Muscle of arm (tissue), 14 donors: ENCODE measurements at places on chromosomes 2 and 18. TPM values are rescaled to one million over a fixed set of nuclear protein-coding genes. Genes with fewer than 3 reads are reported as not detected.

CCDC141 gene
- 80.3 TPM for polyA plus RNA-seq

BARD1 gene
- polyA plus RNA-seq, result 11.6 TPM

MITD1 gene
- polyA plus RNA-seq, result not detected

CLEC4F gene
- 0.13 TPM for polyA plus RNA-seq

- DNase-seq, result no peak
Measured at GRCh38 chr2:78984386-78984785, 41.1 kb upstream of the REG3G start.

DNA sequence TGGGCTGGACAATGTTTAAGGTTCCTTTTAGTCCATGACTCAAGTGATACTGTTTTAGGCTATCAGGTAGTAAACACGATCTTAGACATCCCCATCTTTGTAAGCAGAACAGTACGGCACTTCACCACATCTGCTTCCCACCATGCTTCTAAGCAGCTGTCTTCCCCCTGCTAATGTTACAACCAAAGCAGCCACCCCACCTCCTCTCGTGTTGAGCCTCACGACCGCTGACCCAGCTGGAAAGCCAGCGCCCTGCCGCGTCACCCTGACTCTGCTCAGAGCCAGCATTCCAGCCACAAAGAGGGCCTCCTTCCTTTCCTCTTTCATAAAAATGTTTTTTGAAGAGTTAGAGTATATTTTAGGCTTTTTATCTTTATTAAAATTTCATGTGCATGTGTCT, 9.4 kb downstream of the MTERF4 start:
- DNase-seq, result no peak

DNA sequence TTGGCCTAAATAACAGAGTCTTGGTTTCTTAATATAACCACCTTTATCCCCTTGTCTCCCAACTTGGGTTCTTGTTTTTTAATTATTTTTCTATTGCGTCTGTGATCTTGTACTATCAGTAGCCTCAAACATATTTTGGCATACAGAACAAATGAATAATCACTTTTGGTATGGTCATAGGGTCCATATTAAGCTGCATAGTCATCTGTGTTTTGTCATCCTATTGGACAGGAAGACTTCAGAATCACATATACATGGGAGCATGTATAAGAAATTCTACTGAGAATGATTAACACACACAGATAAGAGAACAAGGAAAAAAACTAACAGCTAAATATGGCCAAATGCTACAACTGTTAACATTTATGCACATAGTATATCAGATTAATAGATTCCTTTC, 126.0 kb downstream of the MEP1B start:
- DNase-seq, result no peak

- DNase-seq, result peak; percentile 66
Measured at GRCh38 chr18:48676756-48677368, 138.0 kb downstream of the CTIF start.

DNA sequence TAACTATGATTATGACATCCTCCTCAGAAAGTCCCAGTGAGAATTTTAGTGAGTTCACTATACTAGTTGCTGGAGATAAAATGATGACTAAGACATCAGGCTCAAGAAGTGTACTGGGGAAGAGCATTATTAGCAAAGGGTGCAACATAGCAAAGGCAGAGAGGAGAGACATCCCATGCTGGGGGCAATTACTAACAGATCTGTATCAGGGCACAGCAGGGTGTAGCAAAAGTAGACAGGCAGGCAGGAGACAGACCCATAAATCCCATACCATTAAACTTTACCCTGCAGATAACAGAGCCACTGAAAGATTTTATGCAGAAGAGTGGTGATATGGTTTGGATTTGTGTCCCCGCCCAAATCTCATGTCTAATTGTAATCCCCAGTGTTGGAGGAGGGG, 161.7 kb downstream of the SP3 start:
- no peak for DNase-seq

DNA sequence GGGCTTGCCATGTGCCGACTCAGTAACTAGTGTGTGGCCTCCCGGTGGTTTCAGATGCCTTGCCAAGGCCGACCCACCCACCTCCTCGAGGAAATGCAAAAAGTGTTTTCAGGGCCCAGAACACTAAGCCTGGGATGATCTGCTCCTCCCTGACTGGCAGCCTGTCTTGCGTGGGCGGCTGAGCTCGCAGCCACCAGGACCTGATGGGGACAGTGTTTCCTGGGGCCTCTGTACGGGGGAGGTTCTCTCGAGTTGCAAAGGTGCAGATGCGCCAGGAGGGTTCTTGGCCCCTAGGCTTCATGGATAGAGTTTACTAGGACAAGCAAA, 85.2 kb downstream of the GLI2 start:
- DNase-seq, result peak; percentile 57

- DNase-seq, result no peak
Measured at GRCh38 chr2:112032224-112032586, 22.9 kb upstream of the TMEM87B start.

- no peak for DNase-seq
Measured at GRCh38 chr2:103010751-103011150, 248.9 kb downstream of the TMEM182 start.

- DNase-seq, result peak; percentile 8
Measured at GRCh38 chr2:45128580-45128997, 119.3 kb upstream of the SIX2 start.

GRCh38 chr2:239157771-239158170, 243.0 kb downstream of the HDAC4 start:
- DNase-seq, result no peak

DNA sequence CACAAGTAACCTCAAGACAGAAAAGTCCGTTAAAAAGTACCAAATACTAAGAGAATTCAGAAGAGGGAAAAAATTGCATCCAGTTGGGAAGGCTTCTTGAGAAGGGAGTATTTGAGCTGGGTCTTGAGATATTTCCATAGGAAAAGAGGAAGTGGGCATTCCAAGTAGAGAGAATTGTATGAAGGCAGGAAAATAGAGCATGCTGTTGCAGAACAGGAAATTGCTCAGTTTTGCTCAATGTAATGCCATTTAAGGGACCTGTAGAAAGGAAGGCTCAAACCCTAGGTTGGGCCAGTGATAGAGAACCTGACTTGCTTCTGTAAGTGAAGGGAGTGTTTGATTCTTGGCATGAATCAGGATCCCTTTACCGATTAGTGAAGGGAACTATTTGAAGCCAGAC, 1.0 kb upstream of the ZC3H8 start:
- DNase-seq, result no peak

- DNase-seq, result no peak
Measured at GRCh38 chr2:65311049-65311448, 83.4 kb downstream of the ACTR2 start.
